ENCODE measurements at places on chromosomes 3 and 15.

- DNase-seq, result no peak
Measured at GRCh38 chr3:44920081-44920480, 45.7 kb downstream of the TGM4 start.

GRCh38 chr15:31335989-31336592 lies 9.5 kb downstream of the KLF13 start:
- no peak for DNase-seq

GRCh38 chr3:34678575-34678974 lies 880.1 kb downstream of the PDCD6IP start:
- DNase-seq, result no peak

DNA sequence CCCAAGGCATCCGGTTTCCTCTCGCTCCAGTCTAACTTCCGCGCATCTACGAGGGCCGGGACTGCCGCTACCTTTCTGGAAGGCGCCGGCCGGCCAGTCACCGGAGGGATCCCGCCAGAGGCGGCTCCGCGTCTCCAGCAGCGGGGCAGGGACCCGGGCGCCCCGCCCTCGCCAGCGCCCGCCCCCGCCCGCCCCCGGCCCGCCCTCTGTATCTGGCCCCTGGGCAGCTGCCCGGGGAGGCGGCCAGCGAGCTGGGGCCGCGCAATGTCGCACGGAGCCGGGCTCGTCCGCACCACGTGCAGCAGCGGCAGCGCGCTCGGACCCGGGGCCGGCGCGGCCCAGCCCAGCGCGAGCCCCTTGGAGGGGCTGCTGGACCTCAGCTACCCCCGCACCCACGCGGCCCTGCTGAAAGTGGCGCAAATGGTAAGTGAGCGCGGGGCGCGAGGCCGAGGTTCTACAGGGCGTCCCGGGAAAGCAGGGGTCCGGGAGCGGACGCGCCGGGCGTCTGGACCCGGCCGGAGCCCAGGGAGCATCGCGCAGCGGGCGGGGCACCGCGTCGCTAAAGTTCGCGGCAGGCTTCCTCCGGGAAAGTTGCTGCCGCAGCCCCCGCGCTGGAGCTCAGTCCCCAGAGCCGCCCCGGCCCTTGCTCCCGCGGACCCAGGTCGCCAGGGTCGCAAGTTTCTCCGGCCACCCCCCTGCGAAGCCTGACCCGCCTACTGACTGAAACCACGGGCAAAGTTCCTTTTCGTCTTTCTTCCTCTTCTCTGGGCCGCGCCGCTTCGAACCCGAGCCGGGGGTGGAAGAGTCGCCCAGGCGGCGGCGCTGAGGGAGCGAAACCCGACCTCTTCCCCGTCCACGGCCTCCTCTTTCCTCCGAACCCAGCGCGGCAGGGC lies at the start of gene CMTM7:
Gene CMTM7, plus strand, starts transcription at position 211 of the 893 bp plus-strand sequence. Its CDS starts 54 bp downstream, at position 265.
- peak; percentile 72 for DNase-seq

GRCh38 chr3:194935061-194935460 lies 249.4 kb downstream of the FAM43A start:
- no peak for DNase-seq

DNA sequence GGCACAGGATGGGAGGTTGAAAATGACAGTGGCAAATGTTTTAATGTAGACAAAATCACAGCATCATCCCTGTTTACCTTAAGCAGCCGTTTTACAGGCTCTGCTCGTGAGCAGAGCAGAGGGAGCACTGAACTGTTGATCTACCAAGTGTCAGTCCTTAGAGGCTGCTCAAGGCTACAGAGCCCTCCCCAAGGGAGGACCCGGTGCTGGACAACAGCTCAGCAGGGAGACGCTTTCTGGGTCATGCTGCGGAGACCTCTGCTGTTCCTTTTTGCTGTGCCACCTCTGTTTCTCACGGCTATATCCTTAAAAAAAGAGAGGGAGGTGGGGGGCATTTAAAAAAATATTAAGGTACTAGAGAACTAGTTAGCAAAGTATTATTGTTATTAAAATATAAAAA lies 400.2 kb downstream of the GABRB3 start:
- no peak for DNase-seq

DNA sequence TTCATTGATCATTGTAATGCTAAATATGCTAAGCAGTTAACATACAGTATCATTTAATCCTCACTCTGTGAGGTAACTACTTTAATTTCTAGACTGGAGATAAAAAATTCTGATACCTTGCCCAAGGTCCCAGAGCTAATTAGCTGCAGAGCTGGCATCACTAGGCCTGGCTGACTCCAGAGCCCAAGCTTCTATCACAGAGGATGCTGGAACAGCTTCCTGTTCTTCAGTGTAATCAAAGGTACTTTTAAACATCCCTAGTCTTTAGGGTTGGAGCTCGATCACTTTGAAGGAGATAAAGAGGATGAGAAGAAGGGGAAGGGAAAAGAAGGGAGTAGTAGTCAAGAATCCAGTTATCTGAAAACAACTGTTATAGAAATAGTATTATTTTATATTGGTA lies 37.1 kb upstream of the BOC start:
- DNase-seq, result no peak

- DNase-seq, result no peak
Measured at GRCh38 chr3:175535351-175535750, 676.2 kb downstream of the NAALADL2 start.

DNA sequence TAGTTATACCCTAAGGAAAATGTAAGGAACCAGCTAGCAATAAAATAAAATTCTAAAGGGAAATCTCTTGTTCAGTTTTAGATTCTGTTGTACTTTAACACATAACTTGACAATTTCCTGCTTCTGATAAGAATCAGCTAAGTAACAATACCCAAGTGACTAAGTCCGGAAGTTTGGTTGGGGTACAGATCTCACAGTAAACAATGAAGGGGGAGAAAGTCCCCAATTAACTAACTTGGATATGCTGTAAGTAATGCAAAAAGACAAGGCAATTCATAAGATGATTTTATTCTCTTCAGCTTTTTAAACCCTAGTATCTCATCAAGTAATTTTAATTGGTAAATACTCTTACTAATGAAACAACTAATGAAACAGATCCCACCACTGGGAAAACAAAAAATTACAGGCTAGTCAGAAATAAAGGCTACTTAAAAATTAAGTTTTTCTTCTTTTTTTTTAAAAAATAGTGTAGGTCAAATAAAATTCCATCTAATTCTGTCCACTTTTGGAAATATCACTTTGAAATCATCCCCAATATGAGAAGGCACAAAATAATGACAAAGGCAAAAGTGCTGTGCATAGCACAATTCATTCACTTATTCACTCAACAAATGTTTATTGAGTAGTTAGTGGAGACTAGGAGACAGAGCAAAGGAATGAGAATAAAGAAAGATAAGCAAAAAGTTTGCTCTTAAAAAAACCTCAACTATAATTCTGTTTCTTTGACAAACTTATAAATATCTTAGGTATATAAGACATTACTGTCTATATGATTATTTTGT lies 37.8 kb upstream of the IL20RB start:
- no peak for DNase-seq

GRCh38 chr3:14284694-14285547 lies 106.3 kb downstream of the LSM3 start:
- DNase-seq, result no peak

- DNase-seq, result peak; percentile 13
Measured at GRCh38 chr3:67653425-67654098, 850 bp downstream of the SUCLG2 start.

GRCh38 chr3:182618085-182618732 lies 175.1 kb upstream of the ATP11B start:
- DNase-seq, result no peak

- DNase-seq, result peak; percentile 27
Measured at GRCh38 chr3:57434041-57434440, 110.1 kb downstream of the DNAH12 start.

GRCh38 chr3:185340751-185341150 lies 22.2 kb upstream of the MAP3K13 start:
- no peak for DNase-seq

DNA sequence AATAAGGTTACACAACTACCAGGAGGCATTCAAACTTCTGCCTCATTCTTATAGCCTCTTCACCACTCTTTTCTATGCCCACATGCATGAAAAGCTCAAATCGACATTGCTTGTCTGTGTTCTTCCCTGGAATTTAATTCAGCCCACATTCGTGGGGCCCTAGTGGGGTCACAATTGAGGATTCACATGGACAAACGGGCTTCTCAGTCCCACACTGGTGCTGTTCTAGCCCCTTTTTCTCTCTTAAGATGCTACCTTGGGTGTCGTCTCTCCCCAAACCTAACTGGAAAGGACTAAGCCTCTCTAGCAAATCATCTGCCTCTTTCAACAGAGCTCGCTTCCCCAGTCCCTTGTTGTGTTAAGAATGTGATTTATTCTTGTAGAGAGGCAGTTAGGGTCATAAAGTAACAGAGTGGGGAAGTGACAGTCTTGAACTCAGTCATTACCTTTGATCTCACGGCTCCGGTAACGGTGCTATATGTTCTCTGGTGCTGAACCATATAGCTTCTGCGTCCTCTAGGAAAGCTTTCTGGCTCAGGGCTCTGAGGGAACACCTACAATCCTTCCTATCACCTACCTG lies 4.9 kb downstream of the LPP start:
- no peak for DNase-seq

DNA sequence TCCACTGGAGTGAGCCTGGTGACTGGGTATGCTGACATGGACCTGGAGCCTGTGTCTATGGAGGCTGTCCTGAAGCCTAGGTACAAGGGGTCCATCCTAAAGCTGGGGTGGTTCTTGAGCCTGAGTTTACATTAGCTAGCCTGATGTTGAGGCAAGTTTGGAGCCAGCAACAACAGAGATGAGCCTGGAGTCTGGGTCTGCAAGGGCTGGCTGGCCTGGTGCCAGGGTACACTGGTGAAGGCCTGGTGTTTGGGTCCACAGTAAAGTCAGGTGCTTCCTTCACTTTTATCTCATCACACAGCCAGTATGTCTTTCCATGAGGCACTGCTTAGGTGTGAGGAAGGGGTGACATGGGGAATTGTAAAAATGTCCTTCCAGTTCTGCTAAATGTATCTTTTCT lies 49.5 kb downstream of the TP63 start:
- no peak for DNase-seq

DNA sequence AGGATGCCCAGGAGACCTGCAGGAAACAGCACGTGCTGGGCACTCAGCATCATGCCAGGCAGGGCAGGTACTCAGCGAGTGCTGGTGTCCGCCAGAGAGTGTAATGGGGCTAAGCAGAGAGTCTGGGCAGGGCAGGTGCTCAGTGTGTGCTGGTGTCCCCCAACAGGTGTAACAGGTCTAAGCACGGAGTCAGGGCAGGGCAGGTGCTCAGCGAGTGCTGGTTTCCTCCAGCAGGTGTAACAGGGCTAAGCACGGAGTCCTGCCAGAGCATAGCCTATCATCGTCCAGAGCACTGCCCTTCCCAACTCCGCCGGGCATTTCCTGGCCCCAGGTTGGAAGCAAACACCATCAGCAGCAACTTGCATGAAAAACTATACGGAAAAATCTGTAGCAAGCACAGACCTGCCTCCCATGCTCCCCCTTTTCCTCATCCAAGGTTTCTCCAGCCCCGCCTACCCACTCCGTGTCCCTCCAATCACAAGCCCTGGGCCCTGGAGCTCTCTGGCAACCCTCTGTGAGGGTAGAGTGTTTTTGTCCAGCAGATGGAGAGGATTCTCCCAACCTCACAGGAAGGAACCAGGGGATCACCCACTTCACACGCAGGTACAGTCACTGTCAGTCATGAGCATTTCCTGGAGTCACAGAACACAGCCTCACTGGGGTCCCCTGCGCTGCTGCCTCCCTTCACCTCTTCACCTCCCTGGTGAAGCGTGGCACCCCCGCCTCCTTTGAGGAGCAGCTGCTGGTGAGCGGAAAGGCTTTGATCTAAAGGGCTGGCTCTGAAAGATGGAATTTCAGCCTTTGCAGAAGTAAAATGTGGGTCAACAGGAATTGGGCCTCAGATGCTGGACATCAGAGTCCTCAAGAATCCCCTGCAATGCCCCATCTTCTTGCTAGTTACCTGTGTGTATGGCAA lies 302.5 kb downstream of the OCA2 start:
- DNase-seq, result no peak

DNA sequence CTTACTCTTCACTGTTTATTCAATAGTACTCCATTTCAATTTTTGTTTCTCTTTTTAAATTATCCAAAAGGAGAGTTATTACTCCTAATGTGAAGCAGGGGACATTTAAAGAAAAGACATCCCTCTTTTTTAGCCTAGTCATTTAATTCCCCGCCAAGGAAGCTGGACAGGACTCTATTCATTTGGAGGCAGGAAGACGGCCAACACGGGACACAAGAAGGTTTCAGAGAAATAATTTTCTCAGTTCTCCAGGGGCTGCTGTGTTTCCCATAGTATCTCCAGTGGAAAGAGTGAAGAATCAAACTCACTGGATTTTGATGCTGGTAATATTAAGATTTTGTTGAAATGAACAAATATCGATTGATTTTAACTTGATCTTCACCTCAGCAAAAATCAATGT lies 833.7 kb downstream of the ROBO2 start:
- DNase-seq, result no peak

DNA sequence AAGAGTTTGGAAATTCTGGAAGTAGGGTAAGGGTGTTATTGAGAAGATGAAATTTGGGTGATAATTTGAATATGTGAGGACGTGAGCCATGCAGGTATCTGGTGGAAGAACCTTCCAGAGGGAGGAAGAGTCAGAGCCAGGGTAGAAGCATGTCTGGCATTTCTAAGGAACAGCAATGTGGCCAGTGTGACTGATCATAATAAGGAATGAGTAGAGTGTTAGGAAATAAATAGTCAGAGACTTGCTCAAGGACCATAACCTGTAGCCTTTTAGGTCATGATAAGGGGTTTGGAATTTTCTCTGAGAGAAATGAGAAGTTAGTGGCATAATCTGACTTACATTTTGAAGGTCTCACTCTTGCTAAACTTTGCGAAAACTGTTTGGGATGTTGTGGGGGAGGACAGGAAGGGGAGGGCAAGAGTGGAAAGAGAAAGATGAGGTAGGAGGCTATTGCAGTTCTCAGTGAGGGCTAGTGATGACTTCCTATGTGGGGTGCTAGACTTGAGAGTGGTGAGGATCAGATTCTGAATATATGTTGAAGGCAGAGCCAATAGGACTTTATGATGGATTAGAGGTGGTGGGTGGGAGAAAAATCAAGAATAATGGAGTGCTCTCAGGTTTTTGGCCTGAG lies 568.3 kb downstream of the AGBL1 start:
- no peak for DNase-seq

DNA sequence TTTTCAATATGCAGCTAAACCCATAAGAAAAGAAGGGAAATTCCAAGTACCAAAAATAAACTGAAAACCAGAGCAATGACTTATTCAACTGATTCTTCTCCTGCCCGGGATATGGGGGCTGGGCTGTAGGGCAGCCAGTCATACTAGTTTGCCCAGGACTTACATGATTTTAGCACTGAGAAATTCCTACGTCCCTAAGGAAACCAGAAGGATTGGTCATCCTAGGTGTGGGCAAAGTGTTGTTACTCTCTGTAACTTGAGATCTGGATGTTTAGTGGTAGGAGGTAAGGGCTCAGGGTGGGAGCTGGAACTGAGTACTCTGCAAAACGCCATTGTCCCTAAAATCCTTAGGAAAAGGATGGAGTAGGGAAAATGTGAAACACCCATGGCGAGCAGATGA lies 1.2 kb upstream of the DAZL start:
- peak; percentile 3 for DNase-seq
